ENCODE measurements at places on chromosomes 5 and 9. TPM values are rescaled to one million over a fixed set of nuclear protein-coding genes. Genes with fewer than 3 reads are reported as not detected.

GRCh38 chr9:72658703-72659102, 137.3 kb downstream of the TMC1 start:
- DNase-seq, result no peak

DNA sequence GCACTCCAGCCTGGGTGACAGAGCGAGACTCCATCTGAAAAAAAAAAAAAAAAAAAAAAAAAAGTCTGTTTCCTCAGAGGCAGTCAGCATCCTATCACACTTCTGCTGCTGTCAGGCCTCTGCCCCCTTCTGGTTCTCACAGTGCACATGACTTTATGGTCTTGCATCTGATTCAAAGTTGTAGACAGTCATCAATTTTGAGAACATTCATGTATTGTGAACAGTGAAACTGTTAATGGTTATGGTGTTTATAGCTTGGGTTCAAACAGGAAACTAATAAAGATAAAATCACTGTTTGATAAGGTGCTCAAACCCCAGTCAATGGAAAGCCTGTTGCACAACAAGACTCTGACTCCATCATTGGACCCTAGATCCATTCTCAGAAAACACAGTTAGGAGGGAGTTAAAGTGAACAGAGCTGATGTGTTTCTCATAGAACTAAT, 61.4 kb downstream of the FOXD1 start:
- no peak for DNase-seq

GRCh38 chr5:79512049-79512448, 1.9 kb downstream of the HOMER1 start:
- no peak for DNase-seq

The S1PR3 gene
- total RNA-seq, result 3.3 TPM

The PCDHGA11 gene
- 0.52 TPM for total RNA-seq

GRCh38 chr5:37568018-37568753, 189.1 kb downstream of the WDR70 start:
- DNase-seq, result no peak

DNA sequence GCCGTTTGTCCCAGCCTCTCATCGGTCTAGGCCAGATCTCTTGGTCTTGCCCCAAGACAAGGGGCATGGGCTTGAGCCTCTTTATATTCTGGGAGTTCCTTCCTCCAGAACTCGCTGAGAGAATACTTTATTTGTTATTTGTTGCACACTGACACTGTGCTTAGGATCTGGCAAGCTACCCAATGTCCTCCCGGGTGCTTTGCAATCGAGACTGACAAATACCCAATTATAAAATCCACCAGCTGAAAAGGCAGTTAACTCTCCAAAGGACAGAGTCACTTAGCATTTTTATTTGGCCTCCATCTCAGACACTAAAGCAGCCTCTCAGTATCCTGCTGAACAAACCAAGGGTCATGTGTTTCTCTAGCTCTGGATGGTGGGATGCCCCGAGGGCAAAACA, 500.2 kb upstream of the DAP start:
- DNase-seq, result no peak

The POU5F2 gene
- 0.58 TPM for total RNA-seq

GRCh38 chr5:122463221-122463620, 151.2 kb downstream of the SNCAIP start:
- no peak for DNase-seq

GRCh38 chr5:169013208-169013728, 287.7 kb downstream of the SLIT3 start:
- no peak for DNase-seq

DNA sequence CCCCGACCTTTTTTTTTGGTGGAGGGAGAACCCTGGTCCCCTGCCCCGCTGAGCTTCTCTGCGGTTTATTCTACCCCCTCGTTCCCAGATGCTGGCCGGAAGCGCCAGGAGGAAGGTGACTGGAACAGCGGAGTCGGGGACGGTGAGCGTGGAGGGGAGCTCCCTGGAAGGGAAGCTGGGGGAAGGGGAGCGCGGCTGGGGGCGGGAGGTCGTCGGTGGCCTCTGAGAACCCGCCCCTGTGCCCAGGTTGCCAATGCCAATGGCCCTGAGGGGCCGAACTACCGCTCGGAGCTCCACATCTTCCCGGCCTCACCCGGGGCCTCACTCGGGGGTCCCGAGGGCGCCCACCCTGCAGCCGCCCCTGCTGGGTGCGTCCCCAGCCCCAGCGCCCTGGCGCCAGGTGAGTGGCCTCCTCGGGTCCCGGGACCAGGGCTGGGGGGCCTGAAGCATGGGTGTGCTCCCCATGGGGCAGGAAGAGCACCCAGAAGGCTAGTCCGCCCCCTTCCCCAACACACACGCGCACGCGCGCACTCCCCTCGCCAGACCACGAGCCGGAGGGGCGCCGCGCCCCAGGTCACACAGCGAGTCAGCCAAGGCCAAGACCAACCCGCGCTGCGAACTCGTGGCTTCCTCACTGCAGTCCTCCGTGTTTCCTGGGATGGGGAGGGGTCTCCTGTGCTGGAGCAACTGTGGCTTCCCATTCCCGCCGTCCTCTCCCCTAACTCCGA, 10.6 kb downstream of the MYOZ3 start:
- DNase-seq, result no peak

DNA sequence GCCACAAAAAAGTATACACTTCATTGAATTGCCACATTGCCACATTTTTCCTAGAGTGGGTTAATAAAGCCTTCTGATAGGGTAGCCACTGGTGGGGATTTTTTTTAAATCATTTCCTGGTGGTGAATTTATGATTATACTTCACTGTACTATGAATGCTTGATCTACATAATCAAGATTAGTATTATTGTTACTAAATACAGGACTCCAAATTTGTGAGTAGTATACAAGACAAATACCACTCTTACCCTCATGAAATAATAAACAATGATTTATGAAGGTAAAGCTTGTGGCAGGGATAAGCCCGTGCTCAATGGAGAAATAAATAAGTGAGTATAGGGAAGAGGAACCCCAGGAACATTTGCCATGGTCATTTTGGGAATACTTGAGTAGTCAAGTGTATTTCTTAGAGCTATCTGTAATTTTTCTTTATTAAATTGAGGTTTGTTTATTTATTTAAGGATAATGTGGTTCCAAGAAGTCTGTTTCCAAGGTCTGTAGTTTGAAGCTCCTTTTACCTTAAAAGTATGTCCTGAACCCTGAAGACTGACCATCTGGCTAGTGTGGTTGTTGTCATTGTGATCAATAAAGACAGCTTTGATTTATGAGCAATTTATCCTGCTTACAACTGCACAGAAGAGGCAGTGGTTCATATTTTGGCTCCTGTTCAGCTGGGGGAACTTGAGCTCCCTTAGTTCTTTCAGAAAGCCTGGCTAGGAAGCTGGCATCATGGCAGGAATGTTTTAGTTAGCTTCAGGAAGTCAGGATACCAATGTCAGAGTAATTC, 118.6 kb downstream of the ZSWIM6 start:
- no peak for DNase-seq

The SUSD1 gene
- 6.3 TPM for total RNA-seq

DNA sequence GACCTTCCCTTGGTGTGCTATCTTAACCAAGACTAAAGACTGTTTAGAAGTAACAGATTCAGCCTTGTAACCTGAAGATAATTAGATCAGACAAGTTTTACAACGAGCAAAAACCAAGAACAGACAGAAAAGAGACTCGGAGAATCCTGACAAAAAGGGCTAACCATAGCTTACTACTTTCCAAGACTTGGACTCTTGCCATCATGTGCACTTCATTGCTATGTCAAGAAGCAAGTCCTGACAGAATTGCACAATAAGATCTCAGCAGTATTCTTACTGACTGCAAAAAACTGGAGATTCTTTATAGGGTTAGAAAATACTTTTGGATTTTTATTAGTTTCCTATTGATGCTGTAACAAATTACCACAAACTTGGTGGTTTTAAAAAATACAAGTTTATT, 1539.0 kb upstream of the NUDT12 start:
- DNase-seq, result no peak

GRCh38 chr9:129455151-129455995, 165.5 kb downstream of the C9orf50 start:
- DNase-seq, result no peak
